Naive B cell (primary cell): ENCODE measurements at places on chromosomes 7 and 10. TPM values are rescaled to one million over a fixed set of nuclear protein-coding genes. Genes with fewer than 3 reads are reported as not detected.

DNA sequence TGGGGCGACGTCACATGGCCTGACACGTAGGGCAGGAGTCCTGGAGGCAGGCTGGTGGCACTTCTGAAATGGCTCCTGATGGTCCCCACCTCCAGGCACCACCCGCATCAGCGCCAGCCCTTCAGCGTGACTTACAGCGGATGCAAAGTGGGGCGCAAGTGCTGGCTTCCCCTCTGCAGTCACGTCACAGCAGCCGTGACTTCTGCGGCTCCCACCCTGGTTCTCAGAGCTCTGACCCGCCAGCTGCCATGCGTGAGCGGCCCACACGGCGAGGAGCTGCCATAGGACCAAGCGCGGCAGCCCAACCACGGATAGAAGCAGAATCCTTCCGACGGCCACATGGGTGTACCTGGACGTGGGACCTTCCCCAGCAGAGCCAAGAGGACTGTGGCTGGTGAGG lies 159.0 kb downstream of the ELFN1 start:
- no peak overlapping the region for H3K4me3 ChIP-seq
- H3K27ac ChIP-seq, result no peak overlapping the region
- peaks cover 6% of the 10 kb centered on the region for H3K4me1 ChIP-seq
- no peaks in the 10 kb centered on the region for H3K27me3 ChIP-seq

DNA sequence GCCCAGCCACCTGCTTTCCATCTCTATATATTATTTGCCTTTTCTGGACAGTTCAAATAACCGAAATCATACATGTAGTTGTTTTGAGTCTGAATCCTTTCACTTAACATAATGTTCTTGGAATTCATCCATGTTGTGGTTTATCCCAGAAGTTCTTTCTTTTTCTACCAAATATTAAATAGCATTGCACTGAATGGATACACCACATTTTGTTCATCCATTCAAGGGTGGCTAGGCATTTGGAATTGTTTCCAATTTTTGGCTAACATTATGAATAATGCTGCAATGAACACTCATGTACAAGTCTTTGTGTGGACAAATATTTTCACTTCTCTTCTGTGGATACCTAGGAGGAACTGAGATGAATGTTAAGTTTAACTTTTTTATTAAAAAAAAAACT lies 18.0 kb downstream of the DNAJC1 start:
- no peaks in the 10 kb centered on the region for H3K27me3 ChIP-seq
- peaks cover 11% of the 10 kb centered on the region for H3K4me1 ChIP-seq
- peak overlapping the region; percentile 80 for H3K27ac ChIP-seq
- no peak for DNase-seq

DNA sequence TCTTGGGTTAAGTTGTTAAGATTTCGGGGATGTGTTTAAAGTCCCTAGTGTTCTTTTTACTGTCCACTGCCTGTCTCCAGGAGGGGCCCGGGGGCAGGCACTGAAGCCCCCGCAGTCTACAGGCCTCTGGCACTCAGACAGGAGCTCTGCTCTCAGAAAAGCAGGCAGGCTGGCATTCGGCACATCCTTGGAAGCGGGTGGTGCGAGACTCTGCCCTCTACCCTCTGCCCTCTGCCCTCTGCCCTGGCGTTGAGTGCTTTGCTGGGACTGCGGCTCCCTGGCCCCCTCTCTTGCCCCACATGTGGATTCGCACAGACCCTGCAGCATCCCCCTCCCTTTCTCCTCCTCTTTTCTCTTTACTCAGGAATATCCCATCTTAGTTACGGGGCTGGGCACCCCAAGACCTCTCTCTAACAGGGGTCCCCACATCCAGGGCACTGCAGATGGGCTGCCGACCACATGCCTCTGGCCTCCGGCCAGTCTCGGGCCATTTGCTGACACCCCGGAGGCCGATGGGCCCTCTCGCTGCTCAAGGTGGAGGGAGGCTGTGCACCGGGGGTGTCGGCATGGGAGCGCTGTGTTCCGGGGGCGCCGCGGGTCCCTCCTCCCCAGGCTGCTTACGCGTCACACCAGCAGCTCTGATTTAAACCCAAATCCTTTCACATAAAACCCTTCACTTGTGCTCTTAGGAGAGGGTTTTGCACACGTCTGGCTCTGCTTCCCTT lies 479.9 kb downstream of the DNAJB6 start:
- H3K4me3 ChIP-seq, result no peak overlapping the region
- H3K27ac ChIP-seq, result no peak overlapping the region
- peaks cover 6% of the 10 kb centered on the region for H3K27me3 ChIP-seq
- H3K4me1 ChIP-seq, result no peaks in the 10 kb centered on the region
- DNase-seq, result no peak

The MEPCE gene
- polyA plus RNA-seq, result 17.3 TPM

The CRCP gene
- 44.6 TPM for polyA plus RNA-seq

DNA sequence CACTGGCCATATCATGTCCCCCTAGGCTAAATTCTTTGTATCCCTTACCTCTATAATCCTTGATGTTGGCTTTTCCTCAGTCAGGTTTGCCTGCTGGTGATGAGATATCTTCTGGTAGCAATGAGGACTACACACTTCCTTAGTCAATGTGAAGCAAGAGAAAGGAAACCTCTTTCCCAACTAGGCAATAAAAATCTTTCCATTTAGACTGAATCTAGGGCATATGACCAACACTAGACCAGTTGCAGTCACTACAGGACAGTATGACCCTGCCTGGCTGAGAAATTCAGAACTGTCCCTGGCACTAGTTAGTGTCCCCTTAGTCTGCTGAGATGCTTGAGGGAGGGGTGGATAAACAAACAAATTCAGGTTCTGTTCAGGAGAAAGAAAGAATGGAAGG lies 142.6 kb downstream of the RNLS start:
- H3K36me3 ChIP-seq, result peaks cover 8% of the 10 kb centered on the region
- H3K4me1 ChIP-seq, result no peaks in the 10 kb centered on the region
- H3K27me3 ChIP-seq, result no peaks in the 10 kb centered on the region
- H3K4me3 ChIP-seq, result no peak overlapping the region
- no peak overlapping the region for H3K27ac ChIP-seq

GRCh38 chr7:38360776-38361175 lies 87.3 kb upstream of the TARP start:
- no peak overlapping the region for H3K4me3 ChIP-seq
- H3K4me1 ChIP-seq, result peaks cover 50% of the 10 kb centered on the region
- no peak for DNase-seq
- no peaks in the 10 kb centered on the region for H3K27me3 ChIP-seq
- no peak overlapping the region for H3K27ac ChIP-seq
- H3K36me3 ChIP-seq, result no peaks in the 10 kb centered on the region

The NRG3 gene
- not detected for polyA plus RNA-seq

The STK31 gene
- polyA plus RNA-seq, result not detected

- no peaks in the 10 kb centered on the region for H3K4me1 ChIP-seq
- no peak overlapping the region for H3K27ac ChIP-seq
- H3K4me3 ChIP-seq, result no peak overlapping the region
- H3K36me3 ChIP-seq, result no peaks in the 10 kb centered on the region
- DNase-seq, result no peak
These were observed 14.1 kb upstream of the NRBF2 start for GRCh38 chr10:63119041-63119440.

The NEUROD6 gene
- polyA plus RNA-seq, result not detected

DNA sequence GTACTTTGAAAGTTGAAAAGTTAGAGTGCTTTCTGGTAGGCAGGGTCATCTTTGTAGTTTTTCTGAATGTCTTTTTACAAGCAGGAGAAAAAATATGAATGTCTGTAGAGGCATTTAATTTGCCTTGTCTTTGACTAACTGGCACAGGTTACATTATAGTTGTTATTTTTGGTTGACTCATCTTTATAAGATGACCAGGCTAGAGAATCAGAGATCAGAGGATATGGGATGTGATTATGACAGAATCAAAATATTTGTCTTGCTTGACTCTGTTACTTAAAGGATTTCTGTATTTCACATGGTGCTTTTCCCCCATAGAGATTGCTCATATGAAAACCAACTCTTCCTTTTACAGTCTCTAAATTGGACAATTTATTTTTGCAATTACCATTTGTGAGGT lies 2.4 kb downstream of the ZMYND11 start:
- H3K4me1 ChIP-seq, result peaks cover 25% of the 10 kb centered on the region
- H3K36me3 ChIP-seq, result no peaks in the 10 kb centered on the region
- peaks cover 8% of the 10 kb centered on the region for H3K27me3 ChIP-seq
- no peak overlapping the region for H3K27ac ChIP-seq

The LIPN gene
- 0.30 TPM for polyA plus RNA-seq

- no peak overlapping the region for H3K27ac ChIP-seq
- no peak for DNase-seq
- H3K4me1 ChIP-seq, result peaks cover 8% of the 10 kb centered on the region
- no peak overlapping the region for H3K4me3 ChIP-seq
These were observed 30.4 kb downstream of the GET4 start for GRCh38 chr7:906776-907157.

DNA sequence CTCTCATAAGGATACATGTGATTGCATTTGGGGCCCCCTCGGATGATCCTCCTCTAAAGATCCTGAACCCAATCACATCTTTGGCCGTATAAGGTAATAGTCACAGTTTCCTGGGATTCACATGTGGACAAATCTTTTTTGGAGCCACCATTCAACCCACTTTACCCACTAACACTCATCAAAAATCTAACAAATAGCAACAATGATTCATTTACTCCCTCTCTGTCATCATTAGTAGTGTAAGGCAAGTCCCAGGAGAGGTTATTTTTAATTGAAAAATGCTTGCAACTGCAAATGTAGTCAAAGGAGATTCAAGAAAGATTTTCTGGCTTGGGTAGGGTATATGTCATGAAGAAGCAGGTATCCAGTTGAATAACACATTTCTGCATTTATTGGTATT lies 9.9 kb upstream of the SMKR1 start:
- DNase-seq, result no peak
- peaks cover 2% of the 10 kb centered on the region for H3K4me1 ChIP-seq
- H3K4me3 ChIP-seq, result no peak overlapping the region

DNA sequence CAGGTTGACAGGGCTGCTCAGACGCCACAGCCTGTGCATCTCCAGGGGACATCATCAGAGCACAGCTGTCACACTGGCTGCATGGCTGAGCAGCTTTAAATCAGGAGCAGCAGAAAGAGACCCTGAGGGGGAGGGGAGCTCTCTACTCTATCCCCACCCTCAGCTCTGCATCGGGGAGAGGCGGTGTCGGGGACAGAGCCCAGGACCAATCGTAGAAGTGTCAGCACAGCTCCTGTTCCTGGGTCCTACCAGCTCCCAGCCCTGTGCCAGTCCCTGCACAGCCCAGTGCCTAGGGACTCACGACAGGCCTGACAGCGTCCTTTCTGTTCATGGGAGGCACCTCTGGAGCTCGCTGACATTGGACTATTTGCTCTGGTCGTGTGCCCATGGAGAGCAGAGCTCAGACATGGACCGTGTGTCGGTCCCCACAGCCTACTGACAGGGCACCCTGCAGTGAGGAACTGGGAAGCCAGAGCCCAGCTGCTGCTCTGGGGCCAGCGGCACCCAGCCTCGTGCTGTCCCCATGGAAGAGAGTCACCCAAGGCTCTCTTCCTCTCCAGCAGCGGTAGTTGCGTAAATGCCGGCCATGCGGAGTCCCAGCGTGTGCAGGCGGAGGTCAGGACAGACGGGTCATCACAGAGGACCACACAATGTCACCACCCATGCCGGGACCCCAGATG lies 20.4 kb upstream of the ANTXRL start:
- peak overlapping the region; percentile 27 for H3K4me3 ChIP-seq
- no peak for DNase-seq
- H3K36me3 ChIP-seq, result no peaks in the 10 kb centered on the region

DNA sequence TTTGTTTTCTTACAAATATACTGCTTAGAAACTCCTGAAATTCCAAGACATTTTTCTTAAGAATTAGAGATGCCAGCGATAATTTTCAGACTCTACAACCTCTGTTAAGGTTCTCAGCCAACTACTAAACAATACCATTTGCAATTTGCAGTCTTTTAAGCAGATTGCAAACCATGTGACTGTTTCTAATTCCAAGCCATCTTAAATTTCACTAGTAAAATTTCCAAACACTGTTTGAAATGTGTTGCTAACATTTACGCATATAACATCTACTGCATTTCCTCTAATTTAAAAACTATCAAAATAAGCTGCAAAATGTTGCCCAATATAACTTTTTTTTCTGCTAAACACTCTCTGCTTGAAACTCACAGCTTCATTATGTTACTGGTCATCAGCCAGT lies 56.0 kb upstream of the MACROH2A2 start:
- no peak overlapping the region for H3K27ac ChIP-seq
- no peaks in the 10 kb centered on the region for H3K36me3 ChIP-seq
- no peak overlapping the region for H3K4me3 ChIP-seq

The ODAD2 gene
- not detected for polyA plus RNA-seq

GRCh38 chr7:148107443-148108127 lies 483.0 kb upstream of the C7orf33 start:
- no peaks in the 10 kb centered on the region for H3K4me1 ChIP-seq
- H3K27ac ChIP-seq, result no peak overlapping the region
- H3K36me3 ChIP-seq, result no peaks in the 10 kb centered on the region
- H3K4me3 ChIP-seq, result no peak overlapping the region
- no peak for DNase-seq

The TMEM60 gene
- 12.4 TPM for polyA plus RNA-seq

- H3K36me3 ChIP-seq, result peaks cover 28% of the 10 kb centered on the region
- DNase-seq, result no peak
- H3K4me1 ChIP-seq, result peaks cover 80% of the 10 kb centered on the region
- H3K27me3 ChIP-seq, result no peaks in the 10 kb centered on the region
- peak overlapping the region; percentile 1 for H3K27ac ChIP-seq
- no peak overlapping the region for H3K4me3 ChIP-seq
These were observed 27.1 kb downstream of the SHOC2 start for GRCh38 chr10:110946496-110946895.
